Stimulated activated CD4-positive, alpha-beta T cell treated with anti-CD3 and anti-CD28 coated beads, Interleukin-4, amount 100 ng/mL, for 1 hour (primary cell): ENCODE measurements at places on chromosomes 2 and 18.

- DNase-seq: peak; percentile 76
Measured at GRCh38 chr18:58043491-58044369, at the start of gene NEDD4L. Gene NEDD4L, plus strand, starts transcription at chr18:58044226. Its CDS starts 435 bp downstream, at chr18:58044661.

- no peak for DNase-seq
Measured at GRCh38 chr2:111167076-111167862, 46.6 kb downstream of the BCL2L11 start.

DNA sequence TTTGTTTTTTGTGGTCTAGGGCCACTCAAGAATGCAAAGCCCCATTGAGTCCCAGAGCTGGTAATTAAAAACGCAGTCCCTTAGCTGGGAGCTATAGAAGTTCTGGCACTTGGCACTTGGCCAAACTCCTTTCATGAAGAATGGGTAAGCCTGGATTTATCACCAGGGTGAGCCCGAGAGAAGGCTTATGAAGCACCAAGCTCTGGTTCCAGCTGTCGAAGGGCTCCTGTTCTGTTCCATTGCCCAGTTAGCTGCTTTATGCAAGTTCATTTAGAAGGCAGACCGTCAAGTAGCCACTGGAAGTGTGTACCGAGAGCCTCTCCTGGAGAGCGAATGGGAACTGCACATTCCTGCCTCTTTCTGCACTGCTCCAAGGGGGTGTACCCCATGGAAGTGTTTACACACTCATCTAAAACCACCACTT lies 14.2 kb downstream of the ECEL1 start:
- no peak for DNase-seq

- DNase-seq: no peak
Measured at GRCh38 chr2:226892729-226893128, 56.9 kb downstream of the RHBDD1 start.

GRCh38 chr18:48929212-48929612 lies 21.6 kb downstream of the SMAD7 start:
- no peak for DNase-seq

- no peak for DNase-seq
Measured at GRCh38 chr2:96737251-96737650, 2.6 kb downstream of the LMAN2L start.

GRCh38 chr2:236684504-236685256 lies 115.1 kb downstream of the ACKR3 start:
- DNase-seq: no peak

DNA sequence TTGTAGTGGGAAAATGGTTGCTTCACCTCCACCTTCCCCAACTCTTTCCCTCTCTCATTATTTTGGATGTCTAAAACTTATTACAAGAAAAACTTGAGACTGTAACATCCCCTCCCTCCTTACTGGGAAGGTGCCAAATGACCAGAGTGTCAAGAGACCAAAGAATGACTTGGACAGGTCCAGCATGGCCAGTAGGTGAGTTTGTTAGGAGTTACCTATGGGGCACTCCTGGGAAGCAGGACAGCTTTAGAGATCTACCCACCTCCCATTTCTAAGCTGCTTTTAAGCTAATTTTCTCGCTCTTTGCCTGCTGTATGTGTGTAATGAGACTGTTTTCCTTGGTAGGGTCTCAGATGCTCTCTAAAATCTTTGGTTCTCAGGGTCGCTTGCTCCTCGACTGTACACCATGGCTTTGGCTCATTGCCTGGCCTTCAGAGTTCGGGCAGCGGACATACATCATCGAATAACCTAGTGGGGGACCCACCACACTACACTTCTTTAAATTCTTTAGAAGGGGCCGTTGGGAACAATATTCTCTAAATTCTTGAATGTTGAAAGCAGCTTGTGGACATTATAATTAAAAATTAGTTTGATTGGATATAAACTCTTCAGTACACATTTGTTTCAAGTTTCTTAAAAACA lies 45.2 kb downstream of the SLC30A6 start:
- no peak for DNase-seq

DNA sequence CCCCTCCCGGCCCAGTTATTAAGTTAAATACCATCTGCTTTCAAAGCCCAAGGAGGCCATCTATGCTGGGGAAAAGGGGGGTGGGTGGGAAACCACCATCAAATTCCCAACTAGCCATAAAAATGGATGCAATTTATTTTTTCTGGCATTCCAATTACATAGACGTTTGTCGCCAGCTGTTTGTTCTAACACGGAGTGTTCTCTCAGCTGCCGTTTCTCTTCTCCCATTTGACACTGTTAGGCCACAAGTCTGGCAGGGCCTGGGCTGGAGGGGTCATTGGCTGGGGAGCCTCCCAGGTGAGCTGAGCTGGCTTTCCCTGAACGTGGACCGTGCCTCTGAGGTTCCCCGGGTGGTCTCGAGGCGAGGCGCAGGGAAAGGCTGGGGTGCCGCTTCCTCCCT lies 16.6 kb downstream of the ATOH8 start:
- DNase-seq: no peak

- DNase-seq: no peak
Measured at GRCh38 chr2:44918095-44918775, 23.3 kb upstream of the SIX3 start.

GRCh38 chr2:143764261-143764660 lies 635.0 kb downstream of the ARHGAP15 start:
- DNase-seq: no peak

DNA sequence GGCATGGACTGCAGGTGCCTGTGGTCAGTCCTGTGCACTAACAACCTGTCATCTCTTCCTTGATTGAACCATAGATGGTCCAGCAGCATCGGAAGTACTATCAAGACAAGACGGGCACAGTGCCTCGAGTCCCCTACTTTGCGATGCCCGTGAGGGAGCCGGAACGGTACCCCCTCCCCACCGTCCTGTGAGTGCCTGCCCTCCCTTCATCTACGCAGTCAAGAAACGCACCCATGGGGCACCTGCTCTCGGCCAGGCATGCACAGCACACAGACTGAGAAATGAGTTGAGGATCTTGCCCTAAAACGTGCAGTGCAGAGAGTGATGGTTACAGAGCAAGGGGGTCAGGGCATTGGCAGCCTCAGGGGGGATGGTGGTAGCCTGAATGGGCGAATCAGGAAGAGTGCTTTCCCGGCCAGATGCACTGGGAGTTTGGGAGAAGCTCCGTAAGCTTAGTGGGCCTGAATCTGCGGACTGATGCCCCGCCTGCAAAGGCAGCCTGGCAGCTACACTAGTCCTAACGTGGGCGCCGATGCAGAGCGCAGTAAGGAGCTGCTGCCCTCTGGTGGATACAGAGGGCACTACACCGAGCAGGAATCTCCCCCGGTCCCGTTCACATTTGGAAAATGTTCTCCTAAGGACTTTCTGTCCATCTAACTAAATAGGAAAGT lies 63.6 kb downstream of the CIB4 start:
- peak; percentile 70 for DNase-seq

DNA sequence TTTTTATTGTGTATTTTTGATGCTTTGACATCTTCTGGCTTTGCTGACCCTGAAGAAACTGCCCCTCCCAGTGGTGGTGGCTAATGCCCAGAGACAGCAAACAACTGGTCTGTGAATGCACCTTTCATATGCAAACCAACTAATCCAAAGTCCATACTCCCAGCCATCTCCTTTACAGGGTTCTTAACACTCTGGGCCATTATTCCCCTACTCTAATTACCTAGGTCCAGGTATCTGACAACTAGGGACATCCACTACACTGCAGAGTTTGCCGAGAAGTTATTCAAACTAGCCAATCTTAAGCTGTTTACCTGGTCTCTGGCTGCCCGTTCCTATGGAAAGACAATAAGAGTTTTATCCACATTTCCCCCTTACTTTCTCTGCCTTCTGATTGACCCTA lies 73.6 kb downstream of the FSHR start:
- no peak for DNase-seq

DNA sequence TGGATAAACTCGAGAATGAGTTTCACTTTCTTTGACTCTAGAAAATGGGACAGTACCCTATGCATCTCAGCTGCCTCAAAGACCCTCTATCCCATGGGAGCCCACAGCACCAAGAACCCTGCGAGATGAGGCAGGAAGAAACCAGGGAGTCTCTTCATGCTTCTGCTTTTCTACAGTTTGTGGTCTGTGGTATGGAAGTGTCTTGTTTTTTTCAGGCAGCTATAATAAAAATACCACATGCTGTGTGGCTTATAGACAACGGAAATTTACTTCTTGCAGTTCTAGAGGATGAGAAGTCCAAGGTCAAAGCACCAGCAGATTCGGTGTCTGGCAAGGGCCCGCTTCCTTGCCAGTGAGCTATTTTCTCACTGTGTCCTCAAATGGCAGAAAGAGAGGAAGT lies 257.9 kb downstream of the SUCLG1 start:
- no peak for DNase-seq

GRCh38 chr18:55448420-55448819 lies 139.6 kb downstream of the TCF4 start:
- no peak for DNase-seq

GRCh38 chr2:191994749-191995148 lies 147.9 kb upstream of the CAVIN2 start:
- DNase-seq: no peak

DNA sequence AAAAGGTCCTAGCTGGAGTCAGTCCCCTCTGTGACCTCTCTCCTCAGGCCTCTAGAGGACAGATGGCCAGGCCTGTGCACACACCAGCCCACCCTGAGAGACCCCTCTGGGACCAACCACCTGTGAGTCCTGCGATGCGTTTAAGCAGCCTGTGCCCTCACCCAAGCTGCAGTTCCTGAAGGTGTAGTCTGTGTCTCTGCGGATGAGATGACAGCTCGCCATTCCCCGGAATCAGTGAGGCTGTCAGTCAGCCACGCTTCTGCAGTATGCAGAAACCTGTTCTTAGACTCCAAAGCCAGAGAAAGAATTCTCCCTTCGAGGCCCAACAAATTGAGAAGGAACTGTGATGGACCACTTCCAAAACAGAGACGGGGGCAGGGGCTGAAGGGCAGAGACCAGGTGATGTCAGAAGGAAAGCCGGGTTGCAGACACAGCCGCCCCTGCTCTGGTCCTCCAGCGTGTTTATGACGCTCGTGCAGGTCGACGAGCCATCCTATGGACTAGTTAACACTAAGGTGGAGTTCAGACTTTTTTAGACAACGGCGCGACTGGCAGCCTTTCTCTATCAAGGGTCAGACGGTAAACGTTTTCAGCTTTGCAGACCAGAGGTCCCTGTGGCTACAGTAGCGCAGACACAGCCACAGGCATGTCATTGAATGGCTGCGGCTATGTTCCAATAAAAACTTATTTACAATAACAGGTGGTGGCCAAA lies 10.2 kb downstream of the MTERF4 start:
- DNase-seq: no peak

- DNase-seq: no peak
Measured at GRCh38 chr2:178280244-178280852, 86.0 kb downstream of the OSBPL6 start.

- DNase-seq: no peak
Measured at GRCh38 chr18:63073481-63073880, 246.1 kb downstream of the BCL2 start.

DNA sequence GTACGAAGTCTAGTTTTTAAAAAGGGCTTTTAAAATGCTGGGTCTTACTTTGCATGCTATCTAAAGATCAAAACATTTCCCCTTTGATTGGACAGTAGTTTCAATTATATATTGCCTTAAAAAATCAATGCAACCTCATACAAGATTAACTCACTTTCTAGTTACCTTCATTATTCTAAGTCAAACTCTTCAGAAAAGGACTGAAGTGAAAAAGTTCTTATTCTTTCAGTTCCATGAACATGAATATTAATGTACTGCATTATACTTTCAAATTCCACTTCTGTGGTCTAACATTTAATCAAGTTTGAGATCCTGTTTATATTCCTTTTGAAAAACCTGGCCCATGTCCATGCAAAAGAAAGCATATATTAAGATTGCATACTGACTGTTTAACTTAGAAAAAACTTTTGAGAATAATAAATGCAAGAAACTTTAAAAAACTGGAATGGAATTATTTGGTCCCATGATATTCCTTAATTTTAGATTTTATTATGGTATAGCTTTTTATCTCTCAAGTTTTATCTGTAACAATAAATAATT lies 11.2 kb upstream of the ENOSF1 start:
- DNase-seq: no peak

DNA sequence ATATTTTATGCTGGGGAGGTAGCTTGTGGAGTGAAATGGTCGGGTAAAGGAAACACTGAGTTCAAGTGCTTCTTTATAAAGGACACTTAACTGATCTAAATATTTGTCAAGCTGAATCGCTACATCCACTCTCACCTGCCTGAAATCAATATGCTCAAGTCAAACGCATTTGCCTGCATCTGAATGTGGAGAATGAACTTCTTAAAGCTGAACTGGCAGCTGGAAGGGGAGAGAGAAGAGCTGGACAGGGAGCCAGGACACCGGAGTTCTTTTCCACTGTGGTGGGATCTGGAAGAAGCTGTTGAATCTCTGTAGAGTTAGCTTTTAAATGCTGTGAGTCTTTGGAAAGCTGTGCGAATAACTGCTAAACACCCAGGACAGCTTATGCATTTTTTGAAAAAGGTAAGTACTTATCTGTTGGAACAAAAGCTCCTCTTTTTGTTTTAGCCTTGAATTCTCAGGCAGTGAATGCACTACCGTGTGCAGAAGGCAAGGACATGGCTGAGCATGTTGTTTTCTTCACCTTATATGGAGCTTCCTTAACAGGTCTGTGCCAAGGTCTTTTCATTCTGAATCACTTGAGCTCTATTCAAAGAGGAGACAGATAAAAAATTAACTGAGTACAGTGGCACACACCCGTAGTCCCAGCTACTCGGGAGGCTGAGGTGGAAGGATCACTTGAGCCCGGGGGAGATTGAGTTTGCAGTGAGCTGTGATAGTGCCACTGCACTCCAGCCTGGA lies 74.2 kb upstream of the KLF7 start:
- no peak for DNase-seq

DNA sequence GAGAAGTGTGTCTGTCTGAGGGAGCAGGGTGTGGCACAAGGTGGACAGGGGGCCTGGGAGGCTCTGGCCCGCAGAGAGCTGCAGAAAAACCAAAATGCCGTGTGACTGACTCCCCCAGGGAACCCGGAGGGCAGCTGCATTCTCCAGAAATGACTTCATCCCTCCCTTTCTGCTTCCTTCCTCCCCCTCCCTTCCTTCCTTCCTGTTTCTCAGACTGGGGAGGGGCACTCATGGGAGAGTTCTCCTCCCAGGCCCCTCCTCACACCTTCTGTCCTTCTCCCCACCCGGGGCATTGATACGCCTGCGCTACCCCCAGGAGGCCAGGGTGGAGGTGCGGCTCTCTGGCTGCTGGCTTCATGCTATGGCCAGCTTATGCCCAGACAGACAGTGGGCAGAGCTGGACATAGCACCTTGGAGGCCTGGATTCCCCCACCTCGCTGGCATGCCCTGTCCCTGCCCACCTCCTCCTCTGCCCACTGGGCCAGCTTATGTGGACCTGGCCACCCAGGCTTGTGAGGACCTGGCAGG lies 8.2 kb upstream of the GPR17 start:
- no peak for DNase-seq

- DNase-seq: no peak
Measured at GRCh38 chr2:64978514-64979268, 10.5 kb upstream of the SLC1A4 start.

- no peak for DNase-seq
Measured at GRCh38 chr2:231321556-231322334, 73.8 kb upstream of the B3GNT7 start.

GRCh38 chr2:60628026-60628425 lies 74.6 kb upstream of the BCL11A start:
- no peak for DNase-seq
